SJSA1 (cell line): ENCODE measurements at places on chromosomes 4 and X. TPM values are rescaled to one million over a fixed set of nuclear protein-coding genes. Genes with fewer than 3 reads are reported as not detected.

SHROOM3 gene
- 18.7 and 22.5 TPM in 2 replicates for total RNA-seq

SORCS2 gene
- 0.05 TPM in 1 of 2 replicates, not detected in the other for total RNA-seq

PCYT1B gene
- not detected in 2 replicates for total RNA-seq

LIMCH1 gene
- 27.7 and 37.4 TPM in 2 replicates for total RNA-seq

SERTM2 gene
- 0.05 TPM in 1 of 2 replicates, not detected in the other for total RNA-seq

CCNA2 gene
- 273 and 318 TPM in 2 replicates for total RNA-seq

PDLIM3 gene
- total RNA-seq = 87.3 and 157 TPM in 2 replicates

BRCC3 gene
- total RNA-seq = 5.4 and 12.1 TPM in 2 replicates

AKAP4 gene
- not detected in 2 replicates for total RNA-seq

PAGE2 gene
- total RNA-seq = not detected in 2 replicates

SLC34A2 gene
- total RNA-seq = not detected in 2 replicates

AMOT gene
- total RNA-seq = 8.3 and 11.7 TPM in 2 replicates

DNA sequence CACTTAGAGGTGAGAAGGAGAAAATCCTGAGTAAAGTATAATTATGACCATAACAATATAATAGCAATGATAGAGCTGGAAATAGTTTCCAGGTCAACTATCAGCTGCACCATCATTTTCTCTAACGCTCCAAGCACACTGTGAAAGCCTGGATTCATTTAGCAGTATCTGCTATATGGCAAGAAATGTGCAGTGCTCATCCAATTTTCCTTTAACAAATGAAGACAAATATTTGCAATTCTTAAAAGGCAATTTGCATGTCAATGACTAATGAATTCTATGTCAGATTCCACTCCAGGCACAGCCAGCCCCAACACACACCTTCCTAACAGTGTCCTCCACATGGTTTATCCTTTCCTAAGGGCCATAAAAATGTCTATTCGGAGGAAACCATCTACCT lies 12.7 kb downstream of the PRSS12 start:
- H3K27ac ChIP-seq = no peak overlapping the region
- H3K27me3 ChIP-seq = no peaks in the 10 kb centered on the region
- no peak for DNase-seq

GRCh38 chr4:180610324-180610723 lies 1632.9 kb upstream of the TENM3 start:
- no peaks in the 10 kb centered on the region for H3K36me3 ChIP-seq
- no peak overlapping the region for H3K4me3 ChIP-seq
- H3K4me1 ChIP-seq = no peaks in the 10 kb centered on the region
- 0 out of 2 replicates have a peak, but pooled peaks cover 4% of the 10 kb centered on the region for H3K27me3 ChIP-seq
- DNase-seq = no peak

DNA sequence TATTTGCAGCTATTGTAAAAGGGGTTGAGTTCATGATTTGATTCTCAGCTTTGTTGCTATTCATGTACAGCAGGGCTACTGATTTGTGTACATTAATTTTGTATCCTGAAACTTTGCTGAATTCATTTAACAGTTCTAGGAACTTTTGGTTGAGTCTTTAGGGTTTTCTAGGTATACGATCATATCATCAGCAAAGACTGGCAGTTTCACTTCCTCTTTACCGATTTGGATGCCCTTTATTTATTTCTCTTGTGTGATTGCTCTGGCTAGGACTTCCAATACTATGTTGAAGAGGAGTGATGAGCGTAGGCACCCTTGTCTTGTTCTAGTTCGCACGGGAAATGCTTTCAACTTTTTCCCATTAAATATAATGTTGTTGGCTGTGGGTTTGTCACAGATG lies 48.1 kb downstream of the NPY1R start:
- H3K4me3 ChIP-seq = no peak overlapping the region
- no peaks in the 10 kb centered on the region for H3K4me1 ChIP-seq
- H3K27me3 ChIP-seq = 0 out of 2 replicates have a peak, but pooled peaks cover 2% of the 10 kb centered on the region
- no peak overlapping the region for H3K27ac ChIP-seq

- H3K4me1 ChIP-seq = no peaks in the 10 kb centered on the region
- H3K27ac ChIP-seq = no peak overlapping the region
- H3K36me3 ChIP-seq = no peaks in the 10 kb centered on the region
- H3K27me3 ChIP-seq = no peaks in the 10 kb centered on the region
- DNase-seq = no peak
Measured at GRCh38 chr4:65343342-65343741, 326.9 kb downstream of the EPHA5 start.

DNA sequence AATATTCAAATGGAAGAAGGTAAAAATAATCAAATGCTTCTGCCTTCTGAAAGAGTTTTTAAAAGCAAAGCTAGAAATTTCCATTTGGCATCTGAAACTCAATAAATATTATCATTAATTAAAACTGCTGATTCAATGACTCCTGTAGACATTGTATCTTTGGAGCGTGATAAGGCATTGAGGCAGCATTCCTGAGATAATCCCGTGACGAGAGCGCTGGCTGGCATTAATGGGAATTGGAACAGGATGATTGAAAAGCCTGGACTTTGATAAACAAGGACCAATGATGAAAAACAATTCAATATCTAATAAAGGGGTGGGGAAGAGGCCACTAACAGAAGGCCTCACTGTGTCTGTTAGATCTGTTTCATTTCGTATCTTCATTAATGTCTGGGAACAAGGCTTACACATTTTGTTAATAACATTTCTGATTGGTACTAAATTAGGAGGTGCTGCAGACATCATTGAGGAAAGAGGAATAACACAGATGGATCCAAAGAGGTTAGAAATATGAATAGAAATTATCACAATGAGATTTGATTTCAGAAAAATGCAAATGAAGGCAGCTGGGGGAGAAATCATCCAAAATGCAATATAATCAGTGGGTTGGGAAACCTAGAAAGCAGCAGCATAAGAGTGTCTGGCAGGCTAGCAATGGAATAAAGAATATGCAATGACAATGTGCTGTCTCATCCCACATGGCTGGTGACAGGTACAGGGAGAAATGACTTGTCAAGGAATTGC lies 102.3 kb downstream of the SCD5 start:
- no peak for DNase-seq
- H3K4me3 ChIP-seq = no peak overlapping the region
- no peaks in the 10 kb centered on the region for H3K27me3 ChIP-seq
- H3K36me3 ChIP-seq = no peaks in the 10 kb centered on the region
- no peaks in the 10 kb centered on the region for H3K4me1 ChIP-seq

GRCh38 chr4:183443655-183444213 lies 702 bp upstream of the CDKN2AIP start:
- H3K27ac ChIP-seq = peak overlapping the region; percentile 86
- H3K27me3 ChIP-seq = no peaks in the 10 kb centered on the region
- no peak for DNase-seq

DNA sequence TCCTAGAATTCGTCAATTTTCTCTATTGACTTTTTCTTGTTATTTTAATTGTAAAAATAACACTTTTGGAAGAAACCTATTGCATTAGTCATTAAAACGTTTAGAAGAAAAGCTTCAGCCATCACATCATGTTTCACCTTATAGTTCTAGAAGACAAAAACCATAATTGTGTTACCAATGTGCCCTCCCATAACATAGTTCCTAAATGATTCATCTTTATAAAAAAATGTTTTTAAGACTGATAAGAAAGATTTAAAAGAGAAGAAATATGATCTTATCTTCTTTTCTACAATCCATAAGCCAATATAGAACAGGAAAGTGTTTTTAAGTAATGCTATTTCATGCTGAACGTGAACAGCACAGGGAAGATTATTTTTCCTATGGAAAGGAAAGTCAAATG lies 316.6 kb upstream of the NDST4 start:
- H3K27me3 ChIP-seq = no peaks in the 10 kb centered on the region
- no peaks in the 10 kb centered on the region for H3K4me1 ChIP-seq
- H3K4me3 ChIP-seq = no peak overlapping the region
- DNase-seq = no peak

GRCh38 chr4:27789773-27790172 lies 929.1 kb downstream of the STIM2 start:
- no peaks in the 10 kb centered on the region for H3K4me1 ChIP-seq
- no peaks in the 10 kb centered on the region for H3K27me3 ChIP-seq
- no peak overlapping the region for H3K27ac ChIP-seq

DNA sequence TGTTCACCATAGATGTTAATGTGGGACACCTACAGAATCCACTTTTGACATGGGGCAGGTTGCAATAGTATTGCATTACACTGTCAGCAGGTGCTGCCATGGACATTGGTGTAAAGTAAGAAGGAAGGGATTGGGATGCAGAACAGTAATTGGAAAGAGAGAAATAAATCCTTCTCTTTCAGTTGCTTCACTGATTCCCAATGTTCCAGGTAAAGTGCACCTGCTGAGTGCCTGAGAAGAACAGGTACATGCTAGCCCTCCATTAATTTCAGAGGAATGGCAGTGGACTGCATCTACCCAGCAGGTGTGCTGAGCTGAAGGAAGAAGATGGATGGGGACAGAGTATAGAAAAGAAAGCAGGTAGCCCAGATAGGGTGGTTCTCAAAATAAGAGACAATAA lies 248.5 kb downstream of the TENM3 start:
- 0 out of 2 replicates have a peak, but pooled peaks cover 1% of the 10 kb centered on the region for H3K36me3 ChIP-seq
- no peak for DNase-seq
- H3K27ac ChIP-seq = peak overlapping the region; percentile 40; the same call in 1 of the 2 replicates
- H3K27me3 ChIP-seq = no peaks in the 10 kb centered on the region
- peaks cover 24% of the 10 kb centered on the region for H3K4me1 ChIP-seq
- no peak overlapping the region for H3K4me3 ChIP-seq

GRCh38 chrX:138128027-138128671 lies 562.2 kb downstream of the ZIC3 start:
- peak overlapping the region; percentile 22 for H3K4me3 ChIP-seq
- no peaks in the 10 kb centered on the region for H3K36me3 ChIP-seq
- H3K27me3 ChIP-seq = no peaks in the 10 kb centered on the region

DNA sequence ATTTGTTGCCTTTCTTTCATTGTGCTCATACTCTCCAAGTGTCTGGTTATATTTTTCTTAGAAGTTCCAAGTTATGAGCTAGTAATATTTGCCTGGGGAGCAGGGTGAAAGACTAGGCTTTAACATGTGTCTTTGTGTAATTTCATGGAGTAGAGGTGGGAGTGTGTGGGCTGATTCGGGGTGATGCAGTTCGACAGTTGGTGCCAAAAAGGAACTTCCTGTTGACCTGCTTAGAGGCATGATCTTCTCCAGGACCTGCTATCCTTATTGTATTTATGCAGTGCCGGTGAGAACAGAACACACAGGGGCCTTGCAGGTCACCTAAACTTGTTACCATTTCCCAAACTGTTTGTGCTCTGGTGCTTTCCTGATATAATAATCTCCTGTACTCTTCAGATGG lies 21.2 kb downstream of the USP53 start:
- H3K27ac ChIP-seq = peak overlapping the region; percentile 6; the same call in 1 of the 2 replicates
- H3K4me3 ChIP-seq = no peak overlapping the region
- no peaks in the 10 kb centered on the region for H3K27me3 ChIP-seq
- no peak for DNase-seq
- peaks cover 20% of the 10 kb centered on the region for H3K36me3 ChIP-seq

DNA sequence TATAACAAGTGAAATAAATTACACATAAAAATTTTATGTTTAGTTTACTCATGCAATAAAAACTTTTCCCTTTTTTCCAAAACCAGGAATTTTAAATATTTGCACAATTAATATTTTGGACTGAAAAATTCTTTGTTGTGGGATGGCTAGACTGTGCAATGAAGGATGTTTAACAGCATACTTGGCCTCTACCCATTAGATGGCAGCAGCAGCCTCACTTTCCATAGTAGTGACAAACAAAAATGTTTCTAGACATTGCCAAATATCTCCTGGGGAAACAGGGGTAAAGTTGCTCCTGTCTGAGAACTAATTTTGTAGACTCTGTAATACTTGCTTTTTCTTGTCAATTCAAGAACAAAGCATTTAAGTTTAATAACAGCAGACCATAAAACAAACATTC lies 49.8 kb downstream of the SCLT1 start:
- no peaks in the 10 kb centered on the region for H3K27me3 ChIP-seq
- no peaks in the 10 kb centered on the region for H3K36me3 ChIP-seq
- H3K4me1 ChIP-seq = no peaks in the 10 kb centered on the region
- H3K27ac ChIP-seq = no peak overlapping the region
- no peak for DNase-seq

DNA sequence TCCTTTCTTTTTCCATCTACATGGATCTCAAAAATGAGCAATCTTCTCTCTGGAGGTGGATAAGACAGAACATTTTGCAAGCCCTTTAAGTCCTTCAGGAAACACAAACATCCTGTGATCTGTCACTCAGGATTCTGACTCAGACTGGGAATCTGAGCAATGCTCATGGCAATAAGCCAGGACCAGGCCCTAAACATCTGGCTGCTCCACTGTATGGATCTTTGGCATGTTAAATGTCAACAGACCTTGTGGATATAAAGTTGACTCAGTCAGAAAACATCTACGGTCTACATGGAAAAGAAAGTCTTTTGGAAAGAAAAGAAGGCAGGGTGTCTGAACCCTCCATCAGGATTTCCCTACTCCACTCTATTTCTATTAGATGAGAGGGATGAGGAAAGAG lies 17.8 kb upstream of the CHIC2 start:
- peaks cover 63% of the 10 kb centered on the region for H3K4me1 ChIP-seq
- no peaks in the 10 kb centered on the region for H3K36me3 ChIP-seq
- no peak overlapping the region for H3K4me3 ChIP-seq
- no peaks in the 10 kb centered on the region for H3K27me3 ChIP-seq
- peak overlapping the region; percentile 64 for H3K27ac ChIP-seq

- H3K36me3 ChIP-seq = no peaks in the 10 kb centered on the region
- H3K27me3 ChIP-seq = no peaks in the 10 kb centered on the region
- H3K27ac ChIP-seq = no peak overlapping the region
Measured at GRCh38 chr4:92387459-92388069, 83.8 kb downstream of the GRID2 start.

DNA sequence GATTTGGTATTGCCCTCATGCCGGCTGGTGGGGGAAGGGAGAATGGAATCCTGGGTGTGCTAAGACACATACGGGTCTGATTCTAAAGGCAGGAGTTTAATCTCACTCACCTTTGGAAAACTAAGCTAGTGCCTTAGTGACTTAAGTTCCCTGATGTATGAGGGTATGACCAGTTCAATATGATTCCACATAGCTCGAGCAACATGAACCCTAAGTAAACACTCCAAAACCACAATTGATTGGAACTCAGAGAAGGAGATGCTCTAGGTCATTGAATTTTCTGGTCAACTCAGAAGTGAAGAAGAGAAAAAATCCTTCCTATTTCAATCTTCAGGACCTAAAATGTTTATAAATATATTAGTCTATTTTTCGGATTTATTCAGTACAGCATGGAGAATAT lies 420.1 kb upstream of the INTU start:
- no peaks in the 10 kb centered on the region for H3K36me3 ChIP-seq
- no peaks in the 10 kb centered on the region for H3K27me3 ChIP-seq
- no peak overlapping the region for H3K27ac ChIP-seq
- H3K4me3 ChIP-seq = no peak overlapping the region

DNA sequence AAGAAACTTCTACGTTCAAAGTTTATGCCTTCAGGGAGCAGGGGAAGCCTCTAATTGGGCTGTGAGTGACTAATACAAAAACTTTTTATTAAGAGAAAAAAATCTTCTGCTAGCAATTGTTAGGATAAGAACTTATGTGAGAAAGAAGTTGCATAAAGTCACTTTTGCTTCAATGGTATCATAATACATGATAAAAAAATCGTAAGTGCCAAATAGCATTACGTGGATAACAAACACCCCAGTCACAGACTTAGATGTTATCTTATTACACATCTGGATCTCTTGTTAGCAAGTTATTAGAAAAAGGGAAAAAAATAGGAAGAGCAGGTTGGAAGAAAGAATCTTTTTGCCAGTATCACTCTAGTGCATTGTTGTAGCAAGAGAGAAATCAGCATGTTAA lies 4.2 kb upstream of the NDST4 start:
- no peak overlapping the region for H3K4me3 ChIP-seq
- H3K36me3 ChIP-seq = no peaks in the 10 kb centered on the region
- H3K4me1 ChIP-seq = no peaks in the 10 kb centered on the region
- H3K27me3 ChIP-seq = peaks cover 5% of the 10 kb centered on the region; the same call in 1 of the 2 replicates

- DNase-seq = no peak
- no peaks in the 10 kb centered on the region for H3K27me3 ChIP-seq
- no peak overlapping the region for H3K4me3 ChIP-seq
- peaks cover 65% of the 10 kb centered on the region for H3K4me1 ChIP-seq
Measured at GRCh38 chr4:124943145-124943889, 230.8 kb upstream of the ANKRD50 start.
